Daoy (cell line): ENCODE measurements at places on chromosomes 4 and X. TPM values are rescaled to one million over a fixed set of nuclear protein-coding genes. Genes with fewer than 3 reads are reported as not detected.

DNA sequence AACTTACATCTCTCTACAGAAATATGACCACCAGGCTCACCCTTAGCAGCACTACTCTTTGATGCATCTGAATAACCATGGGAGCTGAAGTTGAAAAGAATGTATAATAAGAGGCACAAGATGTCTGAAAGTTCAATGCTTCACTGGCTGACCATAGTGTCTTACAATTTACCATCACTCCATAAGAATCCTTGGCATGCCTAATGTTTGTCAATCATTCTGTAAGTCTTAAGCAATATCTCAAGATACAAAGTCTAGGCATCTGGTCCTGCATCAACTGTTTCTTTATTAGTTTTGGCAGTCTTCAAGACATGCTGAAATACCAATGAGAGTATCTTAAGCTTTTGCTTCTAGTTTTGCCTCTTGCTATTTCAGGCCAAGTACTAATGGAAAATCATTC is 755.5 kb downstream of the STIM2 start:
- no peak for DNase-seq

GRCh38 chrX:148535639-148536038 is 35.2 kb downstream of the AFF2 start:
- no peak for DNase-seq

KLB gene
- not detected in 2 replicates for total RNA-seq

DNA sequence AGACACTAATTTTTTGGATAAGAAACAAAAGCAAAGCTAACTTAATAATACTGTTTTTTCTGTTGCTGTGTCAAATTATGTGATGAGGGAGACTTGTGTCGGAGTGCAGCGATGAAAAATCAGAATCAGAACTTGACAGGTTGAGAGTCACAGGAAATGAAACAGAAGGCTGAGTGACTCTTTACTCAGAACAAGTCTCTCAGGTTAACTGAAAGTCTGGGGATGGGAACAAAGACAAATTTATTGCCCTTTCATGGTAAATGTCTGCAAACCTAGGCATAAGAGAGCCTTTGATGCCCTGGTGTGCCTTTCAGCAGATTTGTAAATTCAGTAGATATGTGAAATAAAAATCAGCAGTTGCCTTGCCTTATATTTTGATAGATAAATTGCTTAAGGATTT is 96.0 kb downstream of the ADGRL3 start:
- no peak for DNase-seq

DNA sequence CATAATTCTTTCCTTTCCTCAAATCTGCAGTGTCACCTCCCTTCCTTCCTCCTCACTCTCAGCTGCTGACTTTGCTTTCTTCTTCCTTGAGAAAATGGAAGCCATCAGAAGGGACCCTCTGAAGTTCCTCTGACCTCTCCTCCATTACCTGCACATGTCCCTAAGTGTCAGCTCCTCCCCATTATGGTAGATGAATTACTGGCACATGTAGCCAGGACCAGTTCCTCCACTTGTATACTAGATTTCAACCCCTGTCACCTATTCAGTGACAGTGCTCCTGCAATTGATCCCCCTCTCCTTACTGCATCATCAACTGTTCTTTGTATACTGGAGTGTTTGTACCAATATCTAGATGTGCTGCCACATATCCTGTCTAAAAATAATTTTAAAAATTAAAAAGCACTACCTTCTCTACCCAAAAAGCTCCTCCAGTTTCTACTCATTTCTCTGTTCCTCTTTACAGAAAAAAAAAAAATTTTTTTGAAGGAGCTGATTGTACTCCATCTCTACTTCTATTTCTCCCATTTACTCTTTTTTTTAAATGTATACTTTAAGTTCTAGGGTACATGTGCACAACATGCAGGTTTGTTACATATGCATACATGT is 78.6 kb downstream of the CLCN5 start:
- DNase-seq: no peak

- no peak for DNase-seq
Measured at GRCh38 chr4:25081866-25082471, 51.2 kb upstream of the LGI2 start.

CFAP99 gene
- total RNA-seq: not detected in 2 replicates

MAGEA10 gene
- total RNA-seq: not detected in 2 replicates

DNA sequence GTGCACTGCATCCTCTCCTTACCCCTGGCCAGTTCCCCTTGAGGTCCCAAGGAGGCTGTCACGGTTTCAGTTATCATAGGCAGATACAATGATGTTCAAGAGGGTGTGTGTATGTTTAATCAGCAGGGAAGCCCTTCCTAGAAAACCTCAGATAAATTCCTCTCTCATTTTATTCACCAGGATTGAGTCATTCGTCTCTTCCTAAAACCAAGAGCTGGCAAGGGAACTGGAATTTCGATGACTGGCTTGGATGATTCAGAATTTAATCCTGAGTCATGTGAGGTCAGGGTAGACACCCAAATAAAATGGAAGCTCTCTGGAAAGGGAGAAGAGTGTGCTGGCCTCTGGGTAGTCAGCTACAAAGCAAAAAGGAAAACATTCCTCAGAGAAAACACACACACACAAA is 106.2 kb upstream of the RAPGEF2 start:
- DNase-seq: peak; percentile 82

SMIM31 gene
- not detected in 2 replicates for total RNA-seq

- DNase-seq: no peak
Measured at GRCh38 chr4:169869490-169869889, 111.7 kb upstream of the HPF1 start.

PASD1 gene
- total RNA-seq: 0.17 and 1.5 TPM in 2 replicates

DACH2 gene
- not detected in 2 replicates for total RNA-seq

DCAF8L2 gene
- 0.80 TPM in 1 of 2 replicates, not detected in the other for total RNA-seq

CXCL5 gene
- total RNA-seq: 0.77 TPM in 1 of 2 replicates, not detected in the other

DNA sequence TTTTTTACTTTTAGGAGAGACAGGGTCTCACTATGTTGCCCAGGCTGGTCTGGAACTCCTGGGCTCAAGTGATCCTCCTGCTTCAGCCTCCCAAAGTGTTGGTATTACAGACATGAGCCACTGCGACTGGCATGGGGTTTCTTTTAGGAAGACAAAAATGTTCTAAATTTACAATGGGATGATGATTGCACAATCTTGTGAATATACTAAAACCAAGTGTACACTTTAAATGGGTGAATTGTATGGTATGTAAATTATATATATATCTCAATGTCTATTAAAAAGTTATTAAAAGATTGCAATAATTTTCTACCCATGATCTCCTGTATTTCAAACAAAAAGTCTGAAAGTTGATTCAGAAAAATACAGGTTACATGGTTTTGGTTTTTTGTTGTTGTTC is 9.1 kb upstream of the MAGIX start:
- DNase-seq: no peak

- DNase-seq: no peak
Measured at GRCh38 chrX:119177278-119177677, 49.7 kb upstream of the KIAA1210 start.

DNA sequence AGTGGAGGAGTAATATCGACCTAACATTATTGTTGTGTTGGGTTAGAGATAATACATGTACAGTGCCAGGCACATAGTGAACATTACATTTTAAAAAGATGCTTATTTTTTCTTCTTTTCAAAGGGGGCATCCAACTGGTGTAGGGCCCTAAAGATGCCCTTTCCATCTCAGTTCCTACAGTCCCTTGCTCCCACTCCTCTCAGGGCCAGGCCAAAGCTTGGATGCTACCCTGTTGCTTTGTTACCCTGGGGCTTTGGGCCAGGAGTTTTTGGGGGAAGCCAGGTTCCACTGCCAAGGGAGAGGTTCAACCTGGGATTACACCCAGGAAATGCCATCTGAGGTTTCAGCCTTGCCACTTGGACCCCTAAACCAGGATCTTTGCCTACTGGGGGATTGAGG is 918 bp downstream of the IGSF1 start:
- DNase-seq: no peak

GRCh38 chr4:119521268-119521667 is 107.3 kb downstream of the PDE5A start:
- no peak for DNase-seq

- no peak for DNase-seq
Measured at GRCh38 chrX:154011376-154012335, 8.0 kb downstream of the IRAK1 start.

FAM184B gene
- total RNA-seq: 0.03 and 0.29 TPM in 2 replicates

DNA sequence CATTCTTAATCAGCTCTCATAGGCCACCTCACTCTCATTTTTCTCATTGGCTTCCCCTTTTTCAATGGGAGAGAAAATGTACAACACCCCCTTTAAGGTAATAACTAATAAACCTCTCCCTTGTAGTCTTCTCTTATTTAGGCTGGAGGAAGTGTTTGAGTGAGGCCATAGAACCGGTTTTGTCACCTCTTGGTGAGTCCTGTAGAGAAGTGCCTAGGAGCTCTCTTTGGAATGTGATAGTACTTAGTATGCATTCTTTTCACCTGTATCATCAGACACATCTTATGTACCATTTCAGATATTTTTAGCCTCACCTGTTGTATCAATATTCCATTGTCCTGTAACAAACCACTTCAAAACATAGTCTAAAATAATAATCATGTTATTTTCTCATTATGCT is 3.5 kb upstream of the TAB3 start:
- no peak for DNase-seq

DNA sequence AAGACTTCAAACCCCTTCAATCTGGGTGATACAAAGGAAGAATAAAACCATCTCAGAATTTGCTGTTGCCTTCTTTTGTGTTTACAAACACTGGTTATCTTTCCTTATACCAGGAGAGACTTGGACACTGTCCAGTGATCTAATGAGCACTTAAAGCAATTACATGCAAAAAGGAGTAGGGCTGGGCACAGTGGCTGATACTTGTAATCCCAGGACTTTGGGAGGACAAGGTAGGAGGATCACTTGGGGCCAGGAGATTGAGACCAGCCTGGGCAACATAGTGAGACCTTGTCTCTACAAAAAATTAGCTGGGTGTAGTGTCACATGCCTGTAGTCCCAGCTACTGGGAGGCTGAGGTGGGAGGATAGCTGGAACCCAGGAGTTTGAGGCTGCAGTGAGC is 95.7 kb upstream of the DRD5 start:
- no peak for DNase-seq

DNA sequence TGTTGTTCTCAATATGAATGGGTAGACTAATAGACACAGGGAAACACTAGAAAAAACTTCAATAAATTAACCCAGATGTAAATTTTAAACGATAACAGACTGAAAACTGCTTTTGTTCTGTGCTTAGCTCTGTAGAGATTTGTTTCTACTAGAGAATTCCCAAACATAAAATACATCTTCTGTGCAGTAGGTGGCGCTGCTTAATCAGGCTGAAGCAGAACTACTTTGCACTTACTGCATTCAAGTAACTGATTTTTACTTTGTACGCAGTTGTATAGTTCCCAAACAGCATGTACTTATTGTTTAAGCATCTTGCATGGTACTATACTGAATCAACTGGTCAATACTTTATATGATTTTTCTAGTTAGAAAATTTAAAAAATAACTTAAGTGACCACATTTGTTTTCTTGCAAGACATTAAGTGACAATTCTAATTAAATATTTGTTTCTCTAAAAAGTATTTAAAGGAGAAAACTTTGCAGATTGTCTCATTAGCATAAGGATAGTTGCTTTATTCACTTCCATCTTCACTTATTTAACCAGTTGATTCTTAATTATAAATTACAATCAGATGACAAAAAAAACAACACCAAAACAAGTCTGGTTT is 490.6 kb downstream of the IL15 start:
- DNase-seq: peak; percentile 32

- DNase-seq: no peak
Measured at GRCh38 chrX:109440475-109440874, 41.4 kb downstream of the GUCY2F start.

GRCh38 chrX:150465881-150466775 is 102.3 kb upstream of the MTM1 start:
- no peak for DNase-seq

- no peak for DNase-seq
Measured at GRCh38 chr4:78525559-78525958, 26.0 kb upstream of the ANXA3 start.

TCEAL8 gene
- 84.9 and 91.5 TPM in 2 replicates for total RNA-seq

GRCh38 chr4:84403656-84404055 is 95.4 kb downstream of the NKX6-1 start:
- peak; percentile 48 for DNase-seq

DNA sequence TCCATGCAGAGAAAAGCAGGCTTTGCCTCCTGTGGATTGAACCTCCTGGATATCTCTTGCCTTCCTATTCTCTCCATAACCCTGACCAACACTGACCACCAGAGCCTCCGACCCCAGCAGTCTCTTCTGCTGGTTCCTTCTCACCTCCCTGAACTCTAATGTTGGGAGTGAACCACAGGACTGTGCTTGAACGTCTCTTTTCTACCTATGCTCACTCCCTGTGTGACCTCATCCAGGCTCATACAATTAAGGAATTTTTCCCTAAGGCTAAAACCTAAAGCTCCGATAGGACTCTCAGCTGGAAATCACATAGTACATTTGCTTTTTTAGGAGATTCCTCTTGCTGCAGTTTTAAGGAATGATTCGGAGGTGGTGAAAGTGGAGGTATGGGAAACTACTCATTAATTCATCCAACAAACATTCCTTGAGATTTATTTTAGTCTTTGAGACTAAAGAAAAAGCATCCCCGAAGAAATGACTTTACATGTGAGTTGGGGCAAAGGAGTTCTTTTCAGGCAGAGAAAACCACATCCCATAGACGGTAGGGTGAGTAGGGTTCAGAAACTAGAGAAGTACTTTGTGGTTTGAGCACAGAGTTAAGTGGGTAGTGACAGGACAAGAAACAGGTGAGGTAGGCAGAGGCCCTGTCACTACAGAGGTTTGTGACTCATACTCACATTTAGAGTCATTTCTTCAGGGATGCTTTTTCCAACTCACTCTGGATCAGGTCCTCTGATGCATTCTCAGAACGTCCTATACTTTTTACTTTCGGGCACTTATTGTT is 30.8 kb downstream of the NDNF start:
- peak; percentile 2 for DNase-seq

PCDH11X gene
- not detected in 2 replicates for total RNA-seq

- no peak for DNase-seq
Measured at GRCh38 chrX:97797076-97797475, 913.4 kb downstream of the RPA4 start.

DNA sequence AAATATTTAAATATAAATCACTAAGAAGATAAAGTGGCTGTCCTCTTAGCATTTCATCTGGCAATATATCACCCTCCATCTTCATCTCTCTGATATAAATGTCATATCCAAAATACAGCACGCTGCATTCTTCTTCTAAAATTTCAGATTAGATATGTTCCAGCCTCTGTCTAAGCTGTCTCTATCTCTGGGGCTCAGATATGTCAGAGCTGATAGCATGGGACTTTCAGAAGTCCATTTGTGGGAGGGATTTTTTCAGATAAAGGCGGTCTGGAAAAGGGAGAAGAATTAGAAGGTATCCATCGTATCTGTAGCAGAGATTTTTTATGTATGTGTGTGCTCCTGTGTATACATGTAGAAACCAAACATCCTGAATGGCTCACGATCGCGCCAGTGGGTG is 25.0 kb upstream of the CD38 start:
- no peak for DNase-seq

NXF2 gene
- total RNA-seq: 1.9 and 3.5 TPM in 2 replicates

- no peak for DNase-seq
Measured at GRCh38 chr4:147313108-147313507, 167.8 kb upstream of the EDNRA start.

GRCh38 chr4:13750594-13750993 is 123.1 kb upstream of the BOD1L1 start:
- no peak for DNase-seq
